ENCODE measurements at places on chromosomes 11 and 22.
A peak's percentile ranks its signal among the peaks of the same experiment; 100 is the strongest.

- DNase-seq = no peak
Observed at GRCh38 chr22:46974077-46974476, 211.6 kb downstream of the TBC1D22A start.

- peak; percentile 85 for DNase-seq
Observed at GRCh38 chr22:29216873-29217666, 11.4 kb downstream of the EMID1 start.

DNA sequence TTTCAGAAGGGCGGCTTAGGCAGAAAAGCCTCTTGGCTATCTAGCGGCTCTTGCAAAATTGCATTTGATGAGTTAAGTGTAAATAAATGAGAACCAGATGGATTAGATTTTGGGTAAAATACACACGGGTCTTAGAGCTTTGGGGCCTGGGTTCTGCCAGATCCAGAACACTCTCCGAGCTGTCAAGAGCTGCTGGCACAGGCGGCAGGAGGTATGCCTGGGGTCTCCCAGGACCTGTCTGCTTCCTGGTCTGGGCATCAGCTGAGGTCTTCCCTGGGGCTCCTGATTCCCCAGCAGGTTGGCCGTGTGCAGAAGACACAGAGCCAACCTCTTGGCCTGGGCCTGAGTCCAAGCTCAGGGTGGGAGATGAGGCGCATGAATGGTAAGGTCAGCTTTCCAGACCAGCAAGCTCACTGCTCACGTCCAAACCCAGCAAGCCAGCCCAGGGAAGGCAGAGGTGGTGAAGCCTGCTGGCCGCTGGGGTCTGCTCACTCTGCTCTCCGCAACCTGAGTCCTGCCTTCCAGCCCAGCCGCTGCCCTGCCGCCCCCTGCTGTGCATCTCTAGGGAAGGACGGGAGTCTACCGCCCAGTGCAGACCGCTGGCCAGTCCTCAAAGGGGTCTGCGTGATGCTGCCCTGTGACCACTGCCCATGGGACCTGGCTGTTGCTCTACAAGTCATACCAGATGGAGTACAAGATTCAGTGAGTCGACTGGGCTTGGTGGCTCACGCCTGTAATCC lies 44.9 kb downstream of the SCUBE1 start:
- no peak for DNase-seq

- no peak for DNase-seq
Observed at GRCh38 chr11:12449961-12450715, 72.8 kb downstream of the PARVA start.

DNA sequence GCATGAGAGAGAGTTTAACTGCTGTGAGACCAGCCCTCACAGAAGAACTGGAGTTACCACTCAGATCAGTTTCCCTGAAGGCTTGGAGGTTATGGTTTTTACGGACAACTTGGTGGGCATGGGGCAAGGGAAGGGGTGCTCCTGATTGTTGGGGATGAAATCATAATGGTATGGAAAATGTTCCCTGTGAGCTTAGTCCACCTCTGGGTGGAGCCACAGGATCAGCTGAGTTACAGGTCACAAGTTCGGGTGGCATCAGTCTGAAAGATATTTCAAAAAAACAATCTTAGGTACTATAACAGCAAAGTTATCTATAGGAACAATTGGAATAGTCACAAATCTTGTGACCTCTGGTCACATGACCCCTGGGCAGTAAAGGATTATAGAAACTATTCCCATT lies 162.9 kb downstream of the DLG2 start:
- no peak for DNase-seq

GRCh38 chr11:10295064-10295901 lies 1.3 kb upstream of the SBF2 start:
- peak; percentile 90 for DNase-seq

All from suppressor macrophage treated with lipopolysaccharide for 4 hours (primary cell).